ENCODE measurements at places on chromosomes 5 and 9.
A peak's percentile ranks its signal among the peaks of the same experiment; 100 is the strongest.

- DNase-seq = no peak
Measured at GRCh38 chr5:102782217-102782872, 27.2 kb downstream of the PAM start.

DNA sequence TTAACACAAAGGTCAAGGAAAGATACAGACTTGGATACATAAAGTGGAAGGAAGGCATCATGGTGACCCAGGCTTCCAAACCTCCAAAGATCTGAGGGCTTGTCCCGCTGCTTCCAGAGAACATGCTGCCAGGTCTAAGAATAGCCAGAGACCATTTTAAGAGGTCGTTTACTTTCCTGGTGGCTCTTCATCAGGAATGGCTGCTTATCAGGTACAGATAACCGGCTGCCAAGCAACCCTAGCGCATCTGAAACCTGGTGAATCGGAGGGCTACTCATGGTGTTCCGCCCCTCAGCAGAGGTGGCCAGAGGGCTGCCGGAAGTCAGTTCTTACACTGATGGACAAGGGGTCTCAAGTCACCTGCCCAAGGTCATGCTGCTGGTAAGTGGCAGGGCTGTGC lies 251.3 kb upstream of the DAP start:
- no peak for DNase-seq

DNA sequence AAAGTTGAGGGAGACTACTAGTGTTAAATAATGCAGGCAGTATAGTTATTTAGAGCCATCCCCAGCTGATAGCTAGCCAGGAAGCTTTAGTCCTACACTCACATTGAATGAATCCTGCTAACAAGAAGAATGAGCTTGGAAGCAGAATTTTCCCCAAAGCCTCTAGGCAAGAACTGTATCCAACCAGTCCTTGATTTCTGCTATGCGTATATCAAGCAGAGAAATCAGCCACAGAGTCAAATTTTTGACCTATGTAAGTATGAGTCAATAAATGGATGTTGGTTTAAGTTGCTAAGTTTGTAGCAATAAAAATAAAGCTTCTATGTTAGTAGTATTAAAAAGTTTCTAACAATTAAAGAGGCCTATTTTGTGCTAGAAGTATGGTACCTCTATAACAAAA lies 672.1 kb upstream of the CHD1 start:
- no peak for DNase-seq

DNA sequence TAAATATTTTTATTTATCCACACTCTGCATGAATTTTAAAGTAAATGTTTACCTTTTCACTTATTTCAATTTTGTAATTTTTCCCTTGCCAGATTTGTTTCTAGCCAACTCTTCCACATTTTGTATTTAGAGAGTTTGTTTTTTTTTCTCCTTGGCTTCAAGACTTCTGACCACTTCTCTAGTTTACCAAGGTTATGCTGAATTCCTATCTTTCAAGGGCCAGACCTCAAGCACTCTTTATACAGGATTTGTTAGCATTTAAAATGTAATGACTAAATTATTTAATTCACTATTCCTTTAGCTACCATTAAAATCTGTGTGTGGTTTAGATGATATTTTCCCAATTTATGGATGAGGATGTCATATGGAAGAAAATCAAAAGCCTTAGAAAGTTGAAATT lies 42.5 kb downstream of the MEF2C start:
- DNase-seq = no peak

DNA sequence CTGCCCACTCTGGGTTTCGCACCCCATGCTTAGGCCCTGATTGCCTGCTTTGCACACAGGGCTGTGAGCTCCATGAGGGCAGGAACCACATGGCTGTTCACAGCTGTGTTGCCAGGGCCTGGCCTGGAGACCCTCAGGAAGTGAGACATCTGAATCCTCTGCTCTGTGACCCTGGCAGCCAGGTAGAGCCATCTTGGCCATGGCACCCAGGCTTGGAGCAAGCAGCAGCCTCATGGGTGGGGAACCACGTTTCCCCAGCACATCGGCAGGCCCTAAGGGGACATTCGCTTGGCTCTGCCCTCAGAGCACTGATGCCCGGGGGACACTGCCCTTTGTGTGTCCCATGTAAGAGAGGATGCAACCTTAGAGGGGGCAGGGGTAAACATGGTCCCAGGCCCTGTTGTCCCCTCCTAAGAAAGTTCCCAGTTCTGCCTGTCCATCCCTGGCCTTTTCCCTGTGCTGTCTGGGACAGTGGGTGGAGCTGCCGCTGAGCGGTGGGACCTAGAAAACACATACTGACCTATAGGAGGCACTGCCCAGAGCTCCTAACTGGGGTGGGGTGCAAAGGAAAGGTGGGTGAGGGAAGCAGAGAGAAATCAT lies 144.1 kb upstream of the IER5L start:
- no peak for DNase-seq

DNA sequence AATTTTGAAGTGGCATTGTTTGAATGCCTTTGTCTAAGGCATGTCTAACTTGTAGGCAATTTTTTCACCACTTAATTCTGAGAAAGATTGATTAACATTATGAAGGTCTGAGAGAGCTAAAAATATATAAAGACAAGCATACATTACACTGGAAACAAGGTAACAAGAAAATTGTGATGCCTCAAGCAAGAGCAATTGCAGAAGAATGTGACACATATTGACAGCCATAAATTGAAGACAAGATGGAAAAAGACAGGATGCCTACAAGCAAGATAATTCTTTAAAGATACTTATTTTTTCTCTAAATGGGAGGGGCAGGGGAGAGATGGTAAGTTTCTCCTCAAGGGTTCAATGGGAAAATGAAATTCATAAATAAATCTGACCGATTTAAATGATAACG lies 103.1 kb upstream of the CYLC2 start:
- no peak for DNase-seq

DNA sequence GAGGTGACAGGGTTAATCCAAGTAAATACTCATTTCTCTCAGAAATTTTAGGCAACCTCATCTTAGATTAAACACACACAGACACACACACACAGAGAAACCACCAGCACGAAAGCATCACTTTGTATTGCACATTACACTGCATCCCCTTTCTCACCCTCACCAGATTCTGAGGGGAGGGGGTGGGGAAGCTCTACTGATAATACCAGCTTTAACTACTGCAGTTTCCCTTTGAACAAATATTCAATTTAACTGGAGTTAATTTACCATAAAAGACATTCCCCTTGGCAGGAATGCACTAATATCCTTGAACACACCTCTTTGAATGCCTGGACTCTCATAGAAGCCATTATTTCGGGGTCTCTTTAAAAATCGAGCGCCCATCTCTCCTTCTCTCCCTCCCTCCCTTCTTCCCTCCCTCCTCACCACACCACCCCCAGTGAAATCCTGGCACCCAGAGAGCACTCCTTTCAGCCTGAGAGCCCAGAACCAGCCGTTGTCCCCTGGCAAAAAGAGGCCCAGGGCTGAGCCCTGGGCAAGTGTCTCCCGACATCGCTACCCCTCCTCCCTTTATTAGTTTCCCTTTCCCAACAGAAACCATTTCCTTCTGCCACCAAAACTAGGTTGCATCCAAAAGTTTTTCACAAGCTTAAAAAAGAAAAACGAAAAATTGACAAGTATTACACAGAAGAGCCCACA lies 2.8 kb upstream of the NFIB start:
- DNase-seq = no peak

- DNase-seq = no peak
Measured at GRCh38 chr5:119074419-119074818, 3.5 kb downstream of the DMXL1 start.

DNA sequence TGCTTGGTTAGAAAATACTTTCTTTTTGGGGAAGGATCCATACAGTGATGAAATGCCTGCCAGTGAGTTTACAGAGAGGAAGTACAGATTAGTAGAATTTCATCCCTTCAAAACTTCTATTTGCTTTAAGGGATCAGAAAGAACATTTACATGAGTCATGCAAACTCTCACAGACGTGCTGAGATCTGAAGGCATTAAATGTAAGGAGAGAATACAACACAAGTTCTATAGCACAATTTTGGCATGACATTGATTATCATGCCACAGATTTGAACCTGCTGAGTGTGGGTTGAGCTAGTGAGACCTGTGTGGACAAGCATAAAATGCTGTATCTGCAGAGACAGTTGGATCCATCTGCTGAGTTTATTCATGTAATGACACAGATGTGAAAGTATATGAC lies 613.6 kb upstream of the SEMA6A start:
- no peak for DNase-seq

GRCh38 chr9:38443597-38443996 lies 19.3 kb upstream of the IGFBPL1 start:
- DNase-seq = no peak

DNA sequence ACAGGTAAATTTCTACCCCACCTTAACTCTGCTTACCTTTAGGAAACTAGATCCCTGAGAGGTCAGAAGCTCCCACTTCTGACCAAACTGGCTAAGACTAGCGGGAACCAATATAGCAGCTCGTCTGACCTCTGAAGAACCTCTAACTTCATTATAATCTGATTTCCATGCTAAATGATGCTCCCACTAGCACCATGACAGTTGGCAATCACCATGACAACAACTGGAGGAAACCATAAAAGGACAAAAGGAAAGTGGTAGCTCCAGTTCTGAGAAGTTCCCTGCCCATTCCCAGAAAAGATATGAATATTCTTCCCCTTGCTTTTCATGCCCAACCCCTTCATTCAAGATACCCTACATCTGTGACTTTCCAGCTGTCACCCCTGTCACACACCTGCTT lies 483.3 kb downstream of the CTNND2 start:
- DNase-seq = no peak

DNA sequence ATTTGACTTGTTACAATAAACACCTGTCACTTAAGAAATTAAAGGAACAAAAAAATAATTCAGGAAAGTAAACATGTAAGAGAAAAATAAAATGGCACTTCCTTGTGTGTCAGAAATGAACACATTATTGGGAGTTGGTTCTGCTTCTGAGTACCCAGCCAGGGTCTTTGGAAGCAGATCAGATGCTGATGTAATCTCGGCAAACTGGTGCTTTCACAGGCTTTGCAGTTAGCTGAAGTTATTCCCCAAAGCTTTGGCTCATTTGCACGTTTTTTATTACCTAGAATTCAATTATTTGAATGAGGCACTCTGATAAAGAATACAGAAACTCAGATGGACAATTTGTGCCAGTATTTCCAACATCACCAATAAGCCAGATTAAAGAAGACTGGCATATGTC lies 10.9 kb downstream of the CDH18 start:
- no peak for DNase-seq

DNA sequence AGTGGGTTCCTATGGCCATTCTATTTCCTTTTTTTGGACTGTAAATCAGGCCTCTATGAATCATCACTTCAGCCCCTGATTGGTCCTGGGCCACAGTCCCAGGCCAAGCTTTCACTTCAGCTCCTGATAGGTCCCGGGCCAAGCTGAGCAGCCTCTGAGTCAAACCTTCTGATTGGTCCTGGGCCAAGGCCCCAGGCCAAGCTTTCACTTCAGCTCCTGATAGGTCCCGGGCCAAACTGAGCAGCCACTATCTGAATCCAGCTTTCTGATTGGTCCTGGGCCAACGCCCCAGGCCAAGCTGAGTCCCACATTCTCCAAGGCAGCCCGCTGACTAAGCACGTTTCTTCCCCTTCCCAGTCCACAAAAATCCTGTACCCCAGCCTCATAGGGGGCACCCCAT lies 1972.9 kb upstream of the ACO1 start:
- DNase-seq = no peak

DNA sequence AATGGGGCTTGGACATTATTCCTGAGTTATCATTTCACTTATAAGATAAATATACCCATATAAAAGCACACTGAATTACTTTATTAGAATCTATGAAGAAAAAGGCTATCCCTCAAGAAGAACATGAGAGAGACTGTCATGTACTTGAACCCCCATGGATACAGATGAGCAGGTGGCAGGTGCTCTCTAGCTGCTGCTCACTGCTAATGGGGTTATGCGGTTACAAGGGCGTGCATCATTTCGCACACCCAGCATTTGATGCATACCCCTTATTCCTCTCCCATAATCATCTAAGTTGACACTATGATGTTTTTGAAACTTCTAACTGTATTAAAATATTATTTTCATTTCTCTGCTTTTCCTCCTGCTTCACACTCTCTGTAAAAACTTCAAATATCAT lies 16.4 kb downstream of the ITK start:
- DNase-seq = no peak

- no peak for DNase-seq
Measured at GRCh38 chr9:76405868-76406267, 11.6 kb upstream of the RFK start.

DNA sequence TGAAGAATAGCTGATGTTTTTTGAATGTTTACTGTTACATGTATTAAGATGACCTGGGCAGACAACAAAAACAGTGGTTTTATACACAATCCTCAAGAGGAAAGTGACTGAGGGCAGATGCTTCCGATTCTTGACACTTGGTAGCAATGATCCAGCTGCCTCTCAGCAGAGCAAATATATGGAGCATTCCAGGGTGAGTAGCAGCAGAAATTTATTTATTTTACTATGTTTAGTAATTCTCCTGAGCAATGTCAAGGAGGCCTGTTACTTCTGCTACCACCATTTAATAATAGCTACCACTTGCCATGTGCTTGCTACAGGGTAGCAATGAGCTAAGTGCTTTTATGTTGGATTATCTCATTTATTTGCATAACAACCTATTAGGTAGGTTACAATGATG lies 69.1 kb upstream of the NR3C1 start:
- DNase-seq = no peak

DNA sequence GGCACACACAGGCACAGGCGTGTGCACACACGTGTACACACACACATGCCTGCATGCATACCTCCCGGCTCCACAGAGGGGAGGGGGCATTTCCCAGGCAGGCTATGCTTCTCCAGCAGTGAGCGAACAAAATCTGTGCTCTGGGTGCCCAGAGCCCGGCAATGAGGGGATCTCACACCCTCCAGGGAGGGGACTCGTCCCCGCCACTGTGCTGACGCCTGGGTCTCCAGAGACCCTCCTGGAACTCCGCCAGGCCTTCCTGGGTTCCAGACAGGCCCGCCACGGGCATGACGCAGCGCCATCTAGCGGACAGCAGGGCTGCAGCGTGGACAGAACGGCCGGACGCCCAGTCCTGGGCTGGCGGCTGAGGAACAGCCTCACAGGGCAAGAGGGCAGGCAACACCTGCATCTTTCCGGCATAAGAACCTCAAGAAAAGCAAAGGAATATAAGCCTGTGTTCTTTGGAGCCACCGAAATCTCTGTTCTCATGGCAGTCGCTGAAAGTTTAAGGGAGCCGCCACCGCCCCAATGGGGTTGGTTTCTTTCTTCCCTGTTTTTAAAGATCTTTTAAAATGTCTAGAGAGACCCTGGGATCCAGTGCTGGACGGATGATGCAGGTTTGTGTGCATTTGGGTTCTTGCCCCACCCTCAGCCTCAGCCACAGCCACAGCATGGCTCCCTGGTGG lies 135.6 kb upstream of the PPP1R26 start:
- DNase-seq = peak; percentile 6

- no peak for DNase-seq
Measured at GRCh38 chr5:27494887-27495286, 456.5 kb upstream of the CDH9 start.

- DNase-seq = no peak
Measured at GRCh38 chr5:132080595-132080994, 7.0 kb downstream of the CSF2 start.

GRCh38 chr9:101115102-101115501 lies 86.6 kb downstream of the PLPPR1 start:
- DNase-seq = no peak

GRCh38 chr9:95143591-95144561 lies 173.6 kb downstream of the FANCC start:
- no peak for DNase-seq

- no peak for DNase-seq
Measured at GRCh38 chr5:23332650-23333251, 174.7 kb upstream of the PRDM9 start.
